ENCODE measurements at places on chromosomes 13 and 19.

DNA sequence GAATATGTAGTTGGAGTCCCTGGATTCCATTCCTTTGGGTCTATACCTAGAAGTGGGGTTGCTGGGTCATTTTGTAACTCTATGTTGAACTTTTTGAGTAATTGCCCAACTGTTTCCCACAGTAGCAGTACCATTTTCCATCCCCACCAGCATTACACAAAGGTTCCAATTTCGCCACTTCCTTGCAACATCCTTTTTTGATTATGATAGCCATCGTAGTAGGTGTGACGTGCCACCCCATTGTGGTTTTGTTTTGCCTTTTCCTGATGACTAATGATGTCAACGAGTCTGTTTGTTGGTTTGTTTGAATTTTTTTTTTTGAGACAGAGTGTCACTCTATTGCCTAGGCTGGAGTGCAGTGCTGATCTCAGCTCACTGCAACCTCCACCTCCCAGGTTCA lies 3.3 kb upstream of the PEX11G start:
- peak; percentile 47 for DNase-seq

- DNase-seq: no peak
These were observed 43.9 kb upstream of the TSC22D1 start for GRCh38 chr13:44620057-44620456.

- DNase-seq: no peak
These were observed 565.2 kb upstream of the GPC6 start for GRCh38 chr13:92661406-92661805.

- no peak for DNase-seq
These were observed 1289.4 kb downstream of the PCDH9 start for GRCh38 chr13:65940720-65941119.

DNA sequence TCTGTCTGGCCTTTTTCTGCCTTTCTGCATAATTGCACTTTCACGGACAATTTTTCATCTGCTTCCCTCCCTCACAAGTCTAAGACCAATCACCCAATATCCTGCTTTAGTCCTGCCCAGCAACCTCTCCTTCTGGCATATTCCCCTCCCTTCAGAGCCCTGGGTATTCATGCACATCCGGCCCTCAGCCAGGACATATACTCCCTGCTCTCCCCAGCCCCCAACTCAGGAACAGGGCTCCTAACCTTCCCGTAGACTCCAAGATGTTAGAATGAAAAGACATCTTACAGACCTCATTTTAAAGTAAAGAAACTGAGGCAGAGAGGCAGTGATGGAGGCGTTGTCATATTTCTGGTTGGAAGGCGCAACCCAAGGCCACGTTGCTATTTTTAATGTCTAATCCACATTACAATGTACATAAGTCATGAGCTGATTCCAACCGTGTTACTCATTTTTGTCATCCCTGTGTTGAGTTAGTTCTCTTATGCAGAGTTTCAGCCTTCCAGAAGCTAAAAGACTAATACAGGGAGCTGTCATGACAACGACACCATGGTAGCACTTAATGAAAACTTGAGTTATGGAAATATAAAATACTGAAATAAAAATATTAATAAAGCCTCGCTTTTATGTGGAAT lies 209.2 kb downstream of the TSHZ3 start:
- no peak for DNase-seq
